AG04450 (cell line): ENCODE measurements at places on chromosomes 11 and 22. TPM values are rescaled to one million over a fixed set of nuclear protein-coding genes. Genes with fewer than 3 reads are reported as not detected.

The PARVA gene
- 134 and 142 TPM in 2 replicates for polyA plus RNA-seq

The RPLP2 gene
- 940 and 1,115 TPM in 2 replicates for polyA plus RNA-seq

The OR51B2 gene
- polyA plus RNA-seq, result not detected in 2 replicates

The TRPM5 gene
- polyA plus RNA-seq, result not detected in 2 replicates

The PAMR1 gene
- 215 and 247 TPM in 2 replicates for polyA plus RNA-seq

The MYEOV gene
- 1.6 and 3.3 TPM in 2 replicates for polyA plus RNA-seq

The SAA1 gene
- polyA plus RNA-seq, result not detected in 2 replicates

The PHOX2A gene
- polyA plus RNA-seq, result not detected in 2 replicates

The ZFTA gene
- polyA plus RNA-seq, result 8.3 and 8.6 TPM in 2 replicates

The XNDC1N gene
- 3.1 TPM in 2 replicates for polyA plus RNA-seq

The KRTAP5-7 gene
- not detected in 2 replicates for polyA plus RNA-seq

The CHCHD10 gene
- 10.1 and 16.9 TPM in 2 replicates for polyA plus RNA-seq

The CASP1 gene
- 31.0 and 36.2 TPM in 2 replicates for polyA plus RNA-seq

The KCNJ5 gene
- not detected in 2 replicates for polyA plus RNA-seq

The PATE4 gene
- not detected in 2 replicates for polyA plus RNA-seq

The MUC5B gene
- polyA plus RNA-seq, result not detected in 2 replicates

The P4HA3 gene
- polyA plus RNA-seq, result 8.5 and 10.7 TPM in 2 replicates

The DERL3 gene
- polyA plus RNA-seq, result 0.19 and 0.27 TPM in 2 replicates

The SPA17 gene
- polyA plus RNA-seq, result 6.5 and 8.4 TPM in 2 replicates

The IFITM2 gene
- polyA plus RNA-seq, result 219 and 367 TPM in 2 replicates

The ZNF214 gene
- 1.9 and 3.4 TPM in 2 replicates for polyA plus RNA-seq

The DEFB131B gene
- polyA plus RNA-seq, result not detected in 2 replicates

The MS4A7 gene
- not detected in 2 replicates for polyA plus RNA-seq

The EIF3M gene
- 476 and 584 TPM in 2 replicates for polyA plus RNA-seq

The SCUBE1 gene
- not detected in 2 replicates for polyA plus RNA-seq

The OR4D5 gene
- polyA plus RNA-seq, result not detected in 2 replicates

The MRPL16 gene
- 65.0 and 72.3 TPM in 2 replicates for polyA plus RNA-seq

The CRYAB gene
- polyA plus RNA-seq, result 6.1 and 6.3 TPM in 2 replicates

The RIMBP3C gene
- polyA plus RNA-seq, result not detected in 2 replicates

The RGL4 gene
- not detected in 2 replicates for polyA plus RNA-seq

The OR51E2 gene
- polyA plus RNA-seq, result 0.77 and 0.79 TPM in 2 replicates

The C11orf87 gene
- 0.14 and 0.19 TPM in 2 replicates for polyA plus RNA-seq

The XKR3 gene
- not detected in 2 replicates for polyA plus RNA-seq

The SLC22A25 gene
- polyA plus RNA-seq, result not detected in 2 replicates

The POU2F3 gene
- polyA plus RNA-seq, result 0.05 TPM in 1 of 2 replicates, not detected in the other

The FBXO7 gene
- polyA plus RNA-seq, result 144 and 156 TPM in 2 replicates

The C1QTNF5 gene
- polyA plus RNA-seq, result 8.3 and 10.9 TPM in 2 replicates

The BBOX1 gene
- polyA plus RNA-seq, result 0.06 and 0.07 TPM in 2 replicates

The NLRP14 gene
- polyA plus RNA-seq, result 0.02 and 0.06 TPM in 2 replicates

The HBE1 gene
- polyA plus RNA-seq, result 8.3 TPM in 2 replicates

The LRRC55 gene
- not detected in 2 replicates for polyA plus RNA-seq

The JAML gene
- not detected in 2 replicates for polyA plus RNA-seq

The SLN gene
- polyA plus RNA-seq, result not detected in 2 replicates

The MMP8 gene
- polyA plus RNA-seq, result 0.04 TPM in 1 of 2 replicates, not detected in the other

The PRODH gene
- not detected in 2 replicates for polyA plus RNA-seq

The ELP4 gene
- polyA plus RNA-seq, result 13.6 and 15.5 TPM in 2 replicates

The KRTAP5-11 gene
- polyA plus RNA-seq, result not detected in 2 replicates

The MMP26 gene
- polyA plus RNA-seq, result 0.07 TPM in 1 of 2 replicates, not detected in the other
